SW480 (cell line): ENCODE measurements at places on chromosomes 7 and 10.

GRCh38 chr10:23069019-23069815 lies 26.2 kb upstream of the MSRB2 start:
- no peak for DNase-seq

DNA sequence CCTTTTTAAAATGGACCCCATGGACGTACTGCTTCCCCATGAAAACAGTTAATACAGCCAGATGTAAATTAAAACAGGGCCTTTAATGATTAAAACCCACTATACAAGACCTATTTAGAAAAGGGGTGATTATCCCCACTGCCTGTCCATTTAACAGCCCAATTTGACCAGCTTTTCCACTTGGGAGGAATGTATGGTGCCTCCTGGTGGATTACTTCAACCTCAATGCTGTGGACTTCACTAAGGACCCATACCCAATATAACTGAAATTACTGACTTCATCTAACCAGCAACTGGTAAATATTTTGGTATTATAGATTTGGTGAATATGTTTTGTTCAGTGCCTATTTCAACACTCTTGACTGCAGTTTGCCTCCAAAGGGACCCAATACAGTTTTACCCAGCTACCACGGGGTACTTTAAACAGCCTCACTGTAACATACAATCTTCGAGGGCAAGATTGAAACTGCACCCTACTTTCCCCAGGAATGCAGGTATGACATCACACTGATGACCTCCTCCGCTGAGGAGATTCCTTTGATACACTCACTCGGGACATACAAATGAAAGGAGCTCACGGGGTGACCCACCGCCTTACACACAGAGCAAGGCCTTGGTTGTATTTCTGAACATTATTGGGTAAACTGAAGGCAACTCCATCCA lies 192.8 kb downstream of the DNAJC1 start:
- no peak for DNase-seq

DNA sequence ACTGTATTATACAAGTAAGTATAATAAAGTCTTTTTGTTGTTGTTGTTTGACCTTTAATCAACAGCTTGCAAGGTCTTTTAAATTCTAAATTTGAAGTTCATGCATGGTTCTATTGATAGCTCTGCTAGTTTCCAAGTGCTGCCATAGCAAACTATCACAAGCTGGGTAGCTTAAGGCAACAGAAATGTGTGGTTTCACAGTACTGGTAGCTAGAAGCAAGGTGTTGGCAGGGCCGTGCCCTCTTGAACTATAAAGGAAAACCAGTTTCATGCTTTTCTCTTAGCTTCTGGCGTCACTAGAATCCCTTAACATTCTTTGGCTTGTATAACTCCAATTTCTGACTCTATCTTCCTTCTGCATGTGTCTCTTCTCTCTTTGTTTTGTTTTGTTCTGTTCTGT lies 1021.9 kb upstream of the AUTS2 start:
- no peak for DNase-seq

DNA sequence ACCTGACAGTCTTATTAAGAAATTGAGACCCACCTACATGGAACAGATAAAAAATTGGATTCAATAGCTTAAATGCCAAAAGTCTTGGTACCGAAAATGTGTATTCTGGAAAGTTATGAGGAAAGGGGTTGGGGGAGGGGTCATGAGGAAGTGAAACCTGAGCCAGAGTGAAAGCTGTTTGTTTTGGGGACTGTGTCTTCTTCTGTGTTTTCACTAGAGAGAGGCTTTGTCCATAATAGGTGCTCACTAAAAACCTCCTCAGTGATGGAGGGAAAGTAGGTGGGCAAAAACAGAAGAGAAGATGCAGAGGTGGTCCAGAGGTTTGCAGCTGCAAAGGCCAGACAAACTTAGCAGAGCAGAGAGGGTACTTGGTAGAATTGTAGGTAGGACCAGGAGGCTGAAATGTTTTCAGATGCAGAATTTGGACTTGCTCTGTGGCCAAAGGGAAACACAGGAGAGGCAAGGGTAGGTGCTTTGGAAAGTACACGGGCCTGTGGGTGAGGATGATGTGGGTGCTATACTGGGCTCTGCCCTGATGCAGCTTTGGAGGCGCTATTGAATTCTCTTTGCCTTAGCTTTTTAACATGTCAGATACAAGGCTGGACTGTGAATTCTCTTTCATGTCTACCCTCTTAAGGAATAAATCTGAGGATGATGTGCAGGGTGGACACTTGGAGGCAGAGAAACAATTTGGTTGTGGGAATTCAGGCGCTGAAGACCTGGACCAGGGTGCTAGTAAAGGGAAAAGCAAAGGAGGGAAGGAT lies 254.6 kb downstream of the PTEN start:
- no peak for DNase-seq

DNA sequence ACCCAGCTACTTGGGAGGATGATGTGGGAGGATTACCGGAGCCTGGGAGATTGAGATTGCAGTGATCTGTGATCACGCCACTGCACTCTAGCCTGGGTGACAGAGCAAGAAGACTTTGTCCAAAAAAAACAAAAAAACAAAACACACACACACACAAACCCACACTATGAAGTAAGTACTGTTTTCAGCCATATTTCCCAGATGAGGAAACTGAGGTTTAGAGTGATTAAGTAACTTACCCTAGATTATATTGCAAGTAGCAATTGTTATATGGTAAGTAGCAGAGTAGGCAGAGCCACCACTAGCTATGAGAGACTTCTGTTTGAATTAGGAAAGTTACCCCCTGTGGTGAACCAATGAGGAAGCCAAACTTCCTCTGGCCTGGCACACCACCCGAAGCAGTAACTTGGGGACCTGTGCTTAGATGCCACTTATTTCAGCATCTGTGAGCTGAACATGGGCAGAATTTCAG lies 61.9 kb downstream of the MCU start:
- DNase-seq, result no peak

GRCh38 chr10:80476685-80477084 lies 22.6 kb downstream of the TSPAN14 start:
- no peak for DNase-seq

- no peak for DNase-seq
Observed at GRCh38 chr7:73933091-73933490, 72.1 kb downstream of the TMEM270 start.

DNA sequence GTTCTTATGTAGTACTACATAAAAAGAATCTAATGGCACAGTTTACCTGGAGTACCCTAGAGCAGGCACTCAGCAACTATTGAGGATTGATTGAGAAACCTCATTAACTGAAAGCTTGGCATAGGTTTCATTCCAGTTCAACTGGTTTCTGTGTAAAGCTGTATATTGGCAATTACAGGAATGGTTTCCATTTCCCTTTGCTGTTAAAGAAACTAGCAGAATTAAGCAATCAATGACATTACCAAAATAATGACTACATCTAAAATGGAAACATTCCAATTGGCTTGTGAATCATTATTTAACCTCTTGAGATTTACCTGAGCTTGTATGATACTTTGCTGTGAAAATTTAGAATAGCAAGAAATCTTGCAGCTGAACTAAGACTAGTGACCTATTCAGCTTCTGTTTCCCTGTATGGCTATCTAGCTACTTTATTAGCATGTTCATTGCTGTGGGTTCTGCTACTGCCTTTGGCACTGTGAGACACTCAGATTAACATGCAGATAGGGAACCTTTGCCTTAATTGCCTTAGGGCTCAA lies 33.5 kb upstream of the CADPS2 start:
- no peak for DNase-seq

- peak; percentile 54 for DNase-seq
Observed at GRCh38 chr10:45001381-45002148, 842 bp downstream of the ZNF22 start.

DNA sequence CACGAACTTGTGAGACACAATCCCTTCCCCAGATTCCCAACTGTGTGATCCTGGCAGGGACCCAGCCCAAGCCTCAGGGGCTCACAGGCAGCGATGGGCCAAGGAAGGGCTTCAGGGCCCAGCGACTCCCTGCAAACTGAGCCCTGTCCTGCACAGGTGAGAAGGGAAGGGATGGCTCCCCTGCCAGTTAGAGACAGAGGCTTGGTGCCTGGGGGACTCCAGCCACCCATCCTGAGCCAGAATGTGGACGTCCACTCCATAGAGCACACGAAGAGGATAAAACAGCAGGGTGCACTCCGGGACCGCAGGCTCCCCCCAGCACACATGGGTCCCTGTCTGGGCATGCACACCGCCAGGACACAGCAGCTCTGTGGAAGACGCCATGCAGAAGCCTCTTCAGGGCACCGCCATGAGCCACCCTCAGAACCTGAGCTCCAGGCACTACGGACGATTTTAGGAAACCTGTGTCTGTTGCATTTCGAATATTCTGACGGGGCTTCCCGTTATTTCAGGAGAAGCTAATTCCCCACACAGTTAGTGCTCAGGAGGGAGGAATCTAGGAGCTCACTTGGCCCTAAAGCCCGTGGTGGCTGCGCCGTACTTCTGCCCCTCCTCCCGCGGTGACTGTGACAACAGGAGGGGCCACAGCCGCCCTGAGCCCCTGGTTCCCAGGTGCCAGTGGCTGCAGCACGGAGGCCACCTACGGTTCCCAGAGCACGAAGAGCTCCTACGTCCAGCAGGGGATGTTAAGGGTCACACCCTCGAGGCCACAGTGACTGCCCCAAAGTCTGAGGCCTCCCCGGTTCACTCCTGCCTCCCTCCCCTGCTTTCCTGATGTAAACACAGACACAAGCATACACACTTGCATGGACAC lies 326.0 kb downstream of the PTPRN2 start:
- DNase-seq, result no peak

DNA sequence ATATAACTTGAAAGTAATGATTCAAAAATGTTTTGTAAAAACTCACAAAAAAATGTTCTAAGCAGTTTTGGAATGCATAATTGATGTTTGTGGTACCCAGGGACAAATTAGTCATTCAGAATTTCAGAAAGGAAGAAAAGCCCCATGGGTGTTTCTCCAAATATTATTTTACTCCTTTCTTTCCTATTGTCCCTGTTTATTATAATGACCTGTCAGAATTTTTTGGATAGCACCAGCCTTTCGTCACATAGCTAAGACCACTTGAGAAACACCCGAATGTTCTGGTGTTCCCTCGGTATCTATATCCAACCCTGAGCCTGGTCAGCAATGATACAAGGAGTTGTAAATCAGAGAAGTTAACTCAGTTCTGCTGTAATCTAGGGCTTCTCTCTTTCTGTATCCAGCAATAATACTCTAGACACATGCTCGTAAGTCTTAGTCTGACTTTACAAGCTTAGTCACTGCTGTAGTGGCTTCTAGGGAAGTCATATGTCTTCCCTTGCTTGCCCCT lies 64.8 kb upstream of the MEOX2 start:
- DNase-seq, result no peak
